NCI-H526 treated with DMSO at 0.1 percent for 48 hours (cell line): ENCODE measurements at places on chromosomes 3 and 15.

DNA sequence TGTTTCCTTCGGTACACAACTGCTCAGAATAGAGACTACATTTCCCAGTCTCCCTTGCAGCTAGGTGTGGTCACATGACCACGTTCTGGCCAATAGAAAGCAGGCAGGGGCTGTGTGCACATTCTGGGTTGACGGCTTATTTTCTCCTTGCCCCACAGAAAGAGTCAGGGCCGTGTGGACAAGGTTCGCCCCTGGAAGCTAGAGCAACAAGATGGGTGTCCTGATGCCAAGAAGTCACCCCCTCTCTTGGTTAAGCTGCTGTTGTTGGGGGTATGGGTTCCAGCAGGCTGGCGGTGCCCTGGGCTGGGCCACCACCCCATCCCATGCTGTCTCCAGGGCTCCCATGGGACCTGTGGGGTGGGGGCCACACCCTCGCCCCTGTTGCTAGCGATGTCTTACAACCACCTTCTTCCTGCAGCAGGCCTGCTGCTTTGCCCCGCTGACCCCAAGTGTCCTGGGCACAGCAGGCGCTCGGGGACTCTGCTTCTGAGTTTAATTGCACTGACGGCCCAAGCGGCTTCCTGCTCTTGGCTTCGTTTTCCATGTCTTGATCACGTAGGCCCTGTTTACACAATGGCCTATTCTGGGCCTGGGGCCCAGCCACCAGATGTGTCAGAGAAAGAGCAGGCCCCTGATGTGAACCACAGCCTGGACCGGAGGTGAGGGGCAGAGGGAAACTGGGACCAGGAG, 24.9 kb downstream of the ABTB1 start:
- peak; percentile 56 for DNase-seq

- no peak for DNase-seq
Observed at GRCh38 chr15:80970658-80971057, 19.0 kb downstream of the MESD start.

- DNase-seq: no peak
Observed at GRCh38 chr3:173096140-173096539, 44.9 kb downstream of the SPATA16 start.

DNA sequence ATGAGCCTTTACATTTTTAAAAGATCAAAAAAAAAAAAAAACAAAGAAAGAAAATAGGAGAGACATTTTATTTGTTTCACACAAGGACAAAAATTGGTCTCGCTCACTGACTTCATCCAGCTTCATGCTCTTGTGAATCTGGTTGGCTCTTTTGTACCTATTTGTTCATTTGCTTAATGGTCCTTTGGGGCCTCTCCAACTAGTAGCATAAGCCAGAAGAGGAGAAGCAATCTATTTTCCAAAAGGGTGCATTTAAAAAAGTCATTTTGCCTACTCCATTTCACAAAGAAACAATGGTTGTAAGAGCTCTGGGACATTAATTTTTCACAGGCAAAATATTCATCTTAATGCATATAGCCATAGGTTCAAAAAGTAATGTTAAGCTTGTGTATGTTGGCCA, 168.3 kb upstream of the ADAMTS9 start:
- no peak for DNase-seq

DNA sequence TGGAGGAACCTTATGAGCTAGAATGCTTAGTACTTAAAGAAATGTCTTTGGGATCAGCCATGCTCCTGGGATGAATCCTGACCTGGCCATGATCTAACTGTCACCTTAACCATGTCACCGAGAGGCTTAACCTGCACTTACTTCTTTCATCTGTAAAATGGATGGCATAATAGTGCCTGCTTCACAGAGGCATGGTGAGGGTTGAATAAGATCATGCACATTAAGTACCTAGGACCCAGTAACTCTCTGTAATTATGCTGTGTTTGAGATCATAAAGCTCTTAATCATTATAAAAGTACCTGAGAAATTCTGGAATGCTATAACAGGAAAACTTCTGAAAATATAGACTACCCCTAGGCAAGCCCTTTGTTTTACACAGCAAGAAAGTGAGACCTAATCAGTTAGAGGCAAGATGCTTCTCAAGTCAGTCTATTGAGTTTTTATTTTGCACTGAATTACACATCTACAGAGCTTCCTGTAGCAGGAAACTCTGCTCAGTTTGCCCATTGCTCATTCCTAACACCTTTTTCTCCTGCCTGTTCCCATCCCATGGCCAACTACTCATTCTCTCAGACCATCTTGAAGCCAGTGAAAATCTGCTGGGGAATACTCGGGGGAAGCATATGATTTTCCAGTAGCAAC, 1015.5 kb upstream of the CFAP20DC start:
- no peak for DNase-seq

DNA sequence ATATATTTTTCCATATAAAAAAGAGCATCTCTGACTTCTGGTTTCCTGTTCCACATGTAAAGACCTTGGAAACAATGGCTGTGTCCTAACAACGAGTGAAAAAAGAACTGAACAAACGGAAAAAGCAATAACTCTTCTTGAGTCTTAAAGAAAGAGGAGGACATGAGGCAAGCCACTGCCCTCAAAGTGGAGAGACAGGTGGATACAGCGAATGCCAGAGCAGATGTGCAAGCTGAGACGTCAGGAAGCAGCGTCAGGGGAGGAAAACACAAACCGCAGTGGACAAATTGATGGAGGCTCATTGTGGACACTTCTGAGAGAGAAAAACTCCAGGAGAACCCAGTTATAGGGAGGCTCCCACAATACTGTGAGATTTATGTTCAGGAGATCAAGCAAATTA, 208.0 kb upstream of the MME start:
- DNase-seq: no peak

- DNase-seq: peak; percentile 18
Observed at GRCh38 chr3:72158639-72159326, 373.8 kb upstream of the PROK2 start.

GRCh38 chr3:184261854-184262763, 756 bp upstream of the CAMK2N2 start:
- DNase-seq: peak; percentile 48

- no peak for DNase-seq
Observed at GRCh38 chr3:122936986-122937385, 90.6 kb downstream of the SEMA5B start.

- DNase-seq: no peak
Observed at GRCh38 chr15:78093242-78094020, 1.1 kb downstream of the SH2D7 start.

- no peak for DNase-seq
Observed at GRCh38 chr3:76131396-76132153, 346.2 kb upstream of the ZNF717 start.

- DNase-seq: no peak
Observed at GRCh38 chr3:127674790-127675189, 2.0 kb downstream of the ABTB1 start.

- no peak for DNase-seq
Observed at GRCh38 chr15:64476550-64476949, 16.2 kb downstream of the ZNF609 start.

GRCh38 chr3:143613226-143613625, 235.0 kb downstream of the SLC9A9 start:
- DNase-seq: no peak

GRCh38 chr15:80890341-80891005, 99.1 kb downstream of the MESD start:
- no peak for DNase-seq

- DNase-seq: no peak
Observed at GRCh38 chr3:57956119-57956832, 51.9 kb upstream of the FLNB start.

DNA sequence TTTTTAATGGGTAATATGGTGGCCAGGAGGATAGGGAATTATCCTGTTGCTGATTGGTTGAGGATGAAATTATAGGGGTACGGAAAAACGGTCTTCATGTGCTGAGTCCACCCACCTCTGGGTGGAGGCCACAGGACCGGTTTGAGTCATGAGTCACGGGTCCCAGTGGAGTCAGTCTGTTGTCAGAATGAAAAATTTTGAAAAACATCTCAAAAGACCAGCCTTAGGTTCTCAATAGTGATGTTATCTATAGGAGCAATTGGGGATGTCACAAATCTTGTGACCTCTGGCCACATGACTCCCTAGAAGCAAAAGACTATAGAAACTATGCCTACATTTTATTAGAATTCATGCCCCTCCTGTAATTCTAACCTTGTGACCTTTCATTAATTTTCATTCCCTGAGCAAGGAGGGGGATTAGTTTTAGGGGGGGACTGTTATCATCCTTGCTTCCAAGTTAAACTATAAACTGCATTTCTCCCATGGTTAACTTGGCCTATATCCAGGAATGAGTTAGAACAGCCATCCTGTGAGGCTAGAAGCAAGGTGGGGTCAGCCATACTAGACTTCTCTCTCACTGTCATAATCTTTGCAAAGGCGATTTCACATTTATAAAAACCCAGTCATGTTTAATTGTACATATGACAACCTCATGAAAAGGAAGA, 101.2 kb downstream of the TCF12 start:
- DNase-seq: no peak

DNA sequence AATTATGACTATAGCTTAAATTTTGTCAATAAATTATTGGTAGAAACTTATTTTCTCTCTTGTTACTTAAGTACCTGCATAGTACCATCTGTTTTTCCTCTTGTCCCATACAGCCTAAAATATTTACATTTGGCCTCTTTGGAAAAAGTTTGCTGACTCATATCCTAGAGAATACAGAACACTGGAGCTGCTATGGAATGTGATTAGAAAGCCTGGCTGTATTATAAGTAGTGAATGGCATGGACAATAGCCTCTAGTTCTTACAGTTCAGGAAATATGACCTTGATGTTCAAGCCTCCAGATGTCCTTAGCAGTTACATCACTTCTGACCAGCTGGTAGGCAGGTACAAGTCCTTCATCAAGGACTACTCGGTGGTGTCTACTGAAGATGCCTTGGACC, 28.3 kb downstream of the ST8SIA2 start:
- DNase-seq: no peak

GRCh38 chr3:194082743-194083636, 53.0 kb upstream of the HES1 start:
- no peak for DNase-seq

DNA sequence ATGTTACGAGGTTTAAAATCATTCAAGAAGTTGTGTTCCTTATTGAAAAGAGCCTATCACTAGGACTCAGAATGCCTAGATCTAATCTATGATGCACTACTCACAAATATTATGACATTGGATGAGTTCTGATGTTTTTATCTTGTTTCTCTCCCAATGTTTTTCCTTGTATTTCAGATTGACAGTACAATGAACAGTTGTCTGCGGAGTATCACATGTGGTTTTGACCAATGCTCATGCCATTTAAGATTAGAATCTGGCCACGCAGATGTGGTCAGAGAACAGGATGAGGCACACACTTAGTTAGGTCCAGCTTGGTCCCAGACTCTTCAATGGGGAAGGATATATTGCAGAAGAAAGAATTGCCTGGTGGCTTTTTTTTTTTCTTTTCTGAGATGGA, 25.6 kb upstream of the CCDC50 start:
- no peak for DNase-seq

GRCh38 chr3:156665291-156665690, 9.1 kb upstream of the TIPARP start:
- no peak for DNase-seq

DNA sequence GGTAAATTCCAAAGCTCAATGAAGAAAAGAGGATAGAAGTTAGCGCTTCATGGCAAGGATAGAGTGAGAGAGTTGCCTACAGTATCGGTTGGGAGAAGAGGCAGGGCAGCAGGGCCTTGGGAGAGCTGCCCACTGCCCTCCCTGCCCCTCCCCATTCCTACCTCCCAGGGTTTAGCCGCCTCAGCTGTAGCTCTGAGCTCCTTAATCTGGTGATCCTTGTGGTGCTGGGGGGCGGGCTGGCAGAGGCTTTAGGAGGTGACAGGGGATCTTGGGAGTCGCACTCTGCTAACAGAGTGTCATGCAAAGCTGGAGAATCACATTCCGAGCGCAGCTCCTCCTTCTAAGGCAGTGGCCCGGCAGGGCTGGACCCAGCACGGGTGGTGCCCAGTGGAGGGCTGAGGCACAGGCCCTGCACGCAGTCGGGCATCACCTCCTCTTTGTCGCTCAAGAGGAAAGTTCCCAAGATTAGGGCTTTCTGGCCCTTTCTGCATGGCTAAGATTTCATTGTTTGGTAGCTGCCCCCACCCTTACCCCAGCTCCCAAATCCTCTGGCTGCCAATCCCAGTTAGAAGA, 57.1 kb upstream of the POLG start:
- no peak for DNase-seq

GRCh38 chr15:36722555-36722954, 143.1 kb downstream of the CDIN1 start:
- no peak for DNase-seq

- DNase-seq: no peak
Observed at GRCh38 chr3:55060896-55061719, 133.2 kb upstream of the LRTM1 start.

DNA sequence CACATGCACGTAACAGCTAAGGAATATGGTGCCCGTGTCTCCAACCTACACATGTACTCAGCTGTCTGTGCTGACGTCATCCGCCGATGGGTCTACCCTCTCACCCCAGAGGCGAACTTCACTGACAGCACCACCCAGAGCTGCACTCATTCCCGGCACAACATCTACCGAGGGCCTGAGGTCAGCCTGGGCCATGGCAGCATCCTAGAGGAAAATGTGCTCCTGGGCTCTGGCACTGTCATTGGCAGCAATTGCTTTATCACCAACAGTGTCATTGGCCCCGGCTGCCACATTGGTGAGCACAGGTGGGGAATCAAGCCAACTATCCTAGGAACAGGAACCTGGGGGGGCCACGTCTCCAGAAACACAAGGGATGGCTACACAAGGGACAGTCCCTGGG, 5.3 kb downstream of the EIF2B5 start:
- DNase-seq: no peak

DNA sequence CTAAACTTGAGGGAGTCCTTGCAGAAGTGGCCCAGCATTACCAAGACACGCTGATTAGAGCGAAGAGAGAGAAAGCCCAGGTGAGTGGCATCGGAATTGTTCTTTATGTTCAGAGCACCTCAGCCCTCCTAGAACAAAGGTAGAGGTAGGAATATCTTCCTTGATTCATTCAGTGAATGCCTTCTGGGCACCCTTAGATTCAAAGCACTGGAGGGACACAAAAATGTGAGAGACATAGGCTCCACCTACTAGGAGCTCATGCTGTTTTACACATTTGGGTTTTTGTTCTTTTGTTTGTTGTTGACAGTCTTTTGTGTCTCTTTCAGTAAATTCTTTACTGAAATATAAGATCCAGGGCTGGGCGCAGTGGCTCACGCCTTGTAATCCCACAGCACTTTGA, 68.2 kb downstream of the IQGAP1 start:
- DNase-seq: no peak

DNA sequence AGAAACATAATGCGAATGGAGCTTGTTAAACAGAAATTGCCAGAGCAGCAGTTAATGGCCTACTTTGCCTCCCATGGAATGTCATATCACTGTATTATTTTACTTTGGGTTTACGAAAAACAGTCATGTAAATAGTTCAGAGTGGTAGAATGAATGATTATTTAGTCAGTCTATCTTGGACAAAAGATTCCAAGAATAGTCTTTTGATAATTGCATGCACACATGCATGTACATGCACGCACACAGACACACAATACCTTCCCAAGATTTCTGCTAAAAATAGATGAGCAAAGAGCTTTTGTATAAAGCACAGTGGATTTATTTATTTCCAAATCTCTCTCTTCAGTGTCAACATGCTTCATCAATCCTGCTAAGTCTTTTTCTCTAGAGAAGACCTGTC, 800.7 kb downstream of the DIPK2A start:
- DNase-seq: peak; percentile 10

GRCh38 chr3:197750858-197751737, 1.4 kb downstream of the FYTTD1 start:
- peak; percentile 47 for DNase-seq

- DNase-seq: no peak
Observed at GRCh38 chr3:105948101-105948500, 79.3 kb upstream of the CBLB start.

GRCh38 chr15:89910891-89911626, 1.7 kb downstream of the ARPIN start:
- no peak for DNase-seq

- peak; percentile 36 for DNase-seq
Observed at GRCh38 chr3:150917951-150918350, 12.7 kb upstream of the MINDY4B start.
